ENCODE measurements at places on chromosomes 6 and 20.

- no peak for DNase-seq
Observed at GRCh38 chr6:99181174-99181573, 168.3 kb downstream of the FAXC start.

DNA sequence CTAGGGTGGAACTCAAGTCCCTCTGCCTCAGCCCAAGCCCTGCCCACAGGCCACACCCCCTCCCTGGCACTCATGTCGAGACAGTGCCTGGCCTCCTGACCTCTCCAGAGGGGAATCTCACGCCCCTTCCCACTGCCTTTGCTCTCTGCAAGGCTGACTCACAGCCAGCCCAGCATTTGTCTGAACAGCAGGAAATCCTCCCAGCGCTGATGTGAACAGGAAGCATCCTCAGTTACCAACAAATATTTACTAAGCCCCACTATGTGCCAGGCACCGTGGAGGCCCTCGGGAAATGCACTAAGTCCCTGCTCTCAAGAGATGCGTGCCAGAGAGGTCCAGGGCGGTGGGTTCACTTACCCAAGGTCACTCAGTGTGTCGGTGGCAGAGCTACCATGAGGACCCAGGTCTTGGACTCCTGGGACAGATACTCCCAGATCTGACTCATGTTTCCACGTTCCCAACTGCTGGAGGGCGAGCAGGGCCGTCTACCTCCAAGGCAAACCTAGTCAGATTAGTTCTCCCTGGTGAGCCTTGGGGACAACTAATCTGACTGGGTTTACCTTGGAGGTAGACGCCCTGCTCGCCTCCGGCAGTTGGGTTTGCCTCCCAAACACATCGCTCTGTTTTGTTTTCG lies 7.8 kb downstream of the ADA start:
- peak; percentile 47 for DNase-seq

GRCh38 chr6:21748343-21749056 lies 154.9 kb downstream of the SOX4 start:
- DNase-seq = no peak

DNA sequence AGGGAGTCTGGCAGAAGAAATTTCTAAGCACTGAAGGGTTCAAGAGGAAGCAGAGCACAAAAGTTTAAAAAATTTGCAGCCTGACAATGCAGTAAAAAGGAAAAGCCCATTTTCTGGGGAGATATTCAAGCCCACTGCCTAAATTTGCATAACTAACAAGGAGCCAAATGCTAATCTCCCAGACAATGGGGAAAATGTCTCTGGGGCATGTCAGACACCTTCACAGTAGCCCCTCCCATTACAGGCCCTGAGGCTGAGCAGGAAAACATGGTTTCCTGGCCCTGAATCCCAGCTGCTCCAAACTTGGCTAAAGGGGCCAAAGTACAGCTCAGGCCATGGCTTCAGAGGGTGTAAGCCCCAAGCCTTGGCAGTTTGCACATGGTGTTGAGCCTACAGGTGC lies 908.5 kb upstream of the MANEA start:
- no peak for DNase-seq

- no peak for DNase-seq
Observed at GRCh38 chr6:167987396-167988153, 9.9 kb upstream of the KIF25 start.

DNA sequence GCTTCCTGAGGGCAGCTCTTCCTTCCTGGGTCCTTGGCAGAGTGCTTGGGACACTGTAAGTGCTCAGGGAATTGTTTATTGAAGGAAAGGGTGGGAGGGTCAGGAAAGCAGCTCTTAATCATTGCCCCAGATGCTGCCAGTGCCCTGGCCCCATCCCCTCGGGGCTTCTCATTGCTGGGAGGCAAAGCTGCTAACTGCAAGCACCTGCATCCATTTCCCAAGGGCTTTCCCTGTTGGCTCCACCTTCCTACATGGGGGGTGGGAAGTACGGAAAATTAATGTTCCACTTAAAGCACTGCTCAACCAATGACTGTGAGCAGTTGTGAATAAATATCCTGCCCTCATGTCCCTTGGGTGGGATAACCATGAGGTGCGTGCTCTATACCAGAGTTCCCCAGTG lies 56.4 kb downstream of the NDUFAF5 start:
- no peak for DNase-seq

DNA sequence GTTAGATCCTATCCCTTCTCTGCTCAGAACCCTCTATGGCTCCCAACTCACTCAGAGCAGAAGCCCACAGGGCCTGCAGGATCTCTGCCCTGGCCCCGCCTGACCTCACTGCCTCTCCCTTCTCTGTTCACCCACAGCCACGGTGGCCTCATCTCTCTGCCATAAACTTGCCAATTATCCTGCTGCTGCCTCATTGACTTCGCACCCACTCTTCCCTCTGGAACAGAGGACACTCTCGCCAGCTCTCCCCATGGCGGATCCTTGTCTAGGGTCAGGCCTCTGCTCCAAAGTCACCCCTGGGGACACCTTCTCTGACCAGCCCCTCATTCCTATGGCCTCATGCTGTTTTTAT lies 86.4 kb downstream of the CEBPB start:
- DNase-seq = no peak

DNA sequence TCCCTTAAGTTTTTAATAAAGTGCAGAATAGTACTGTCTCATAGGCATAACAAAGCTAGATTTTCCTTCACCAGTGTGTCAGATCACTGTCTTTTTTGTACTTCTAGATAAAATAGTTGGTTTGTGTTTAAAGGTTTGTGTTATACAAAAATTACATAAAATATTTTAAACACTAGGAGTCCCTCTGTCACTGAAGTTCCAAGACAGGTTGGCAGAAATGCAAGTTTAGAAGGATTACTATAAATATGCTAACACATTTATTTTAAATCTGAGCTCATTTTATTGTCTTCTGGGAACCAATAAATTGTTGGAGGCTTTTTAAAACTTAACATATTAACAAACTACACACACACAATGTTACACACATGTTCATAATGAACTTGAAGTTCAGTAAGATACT lies 30.8 kb upstream of the RUNX2 start:
- no peak for DNase-seq

DNA sequence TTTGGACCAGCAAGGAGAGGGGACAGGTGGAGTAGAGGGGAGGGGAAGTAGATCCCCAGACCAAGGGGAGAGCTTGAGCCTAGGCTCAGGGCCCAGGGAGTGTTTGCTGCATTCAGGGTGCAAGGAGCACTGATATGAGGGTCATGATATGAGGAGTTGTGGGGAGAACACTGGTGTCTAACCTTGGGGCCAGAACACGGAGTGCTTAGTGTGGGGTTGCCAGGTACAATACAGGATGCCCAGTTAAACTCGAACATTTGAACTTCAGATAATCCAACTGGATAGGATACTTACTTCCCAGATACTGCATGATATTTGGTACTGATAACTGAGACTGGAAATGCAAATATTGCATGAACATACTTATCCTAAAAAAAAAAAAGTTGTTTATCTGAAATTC lies 2.4 kb downstream of the SLC22A1 start:
- no peak for DNase-seq

- no peak for DNase-seq
Observed at GRCh38 chr6:170234419-170234818, 56.5 kb downstream of the DLL1 start.

Data from effector CD4-positive, alpha-beta T cell (primary cell).